M059J (cell line): ENCODE measurements at places on chromosomes 1 and 21.

GRCh38 chr1:7651203-7651602 lies 119.9 kb upstream of the VAMP3 start:
- no peak for DNase-seq

DNA sequence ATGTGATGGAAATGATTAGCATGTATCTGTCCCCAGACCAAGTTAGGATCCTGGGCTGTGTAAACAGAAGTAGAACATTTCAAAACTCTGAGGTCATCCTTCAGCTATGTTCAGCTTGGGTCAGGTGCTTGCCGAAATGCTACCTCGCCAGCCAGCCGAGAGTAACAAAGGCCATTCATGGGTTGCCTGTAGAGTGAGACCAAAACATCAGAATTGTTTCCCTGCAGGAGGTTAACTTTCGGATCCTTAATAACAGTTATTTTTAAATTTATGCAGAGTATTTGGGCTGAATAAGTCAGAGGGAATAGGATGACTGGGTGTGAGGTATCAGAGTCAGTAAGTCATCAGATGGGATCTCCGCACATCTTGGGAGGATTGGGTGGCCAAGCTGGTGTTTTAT lies 35.6 kb downstream of the SMYD2 start:
- DNase-seq, result peak; percentile 87

- no peak for DNase-seq
These were observed 60.0 kb upstream of the HMCN1 start for GRCh38 chr1:185674201-185674600.

DNA sequence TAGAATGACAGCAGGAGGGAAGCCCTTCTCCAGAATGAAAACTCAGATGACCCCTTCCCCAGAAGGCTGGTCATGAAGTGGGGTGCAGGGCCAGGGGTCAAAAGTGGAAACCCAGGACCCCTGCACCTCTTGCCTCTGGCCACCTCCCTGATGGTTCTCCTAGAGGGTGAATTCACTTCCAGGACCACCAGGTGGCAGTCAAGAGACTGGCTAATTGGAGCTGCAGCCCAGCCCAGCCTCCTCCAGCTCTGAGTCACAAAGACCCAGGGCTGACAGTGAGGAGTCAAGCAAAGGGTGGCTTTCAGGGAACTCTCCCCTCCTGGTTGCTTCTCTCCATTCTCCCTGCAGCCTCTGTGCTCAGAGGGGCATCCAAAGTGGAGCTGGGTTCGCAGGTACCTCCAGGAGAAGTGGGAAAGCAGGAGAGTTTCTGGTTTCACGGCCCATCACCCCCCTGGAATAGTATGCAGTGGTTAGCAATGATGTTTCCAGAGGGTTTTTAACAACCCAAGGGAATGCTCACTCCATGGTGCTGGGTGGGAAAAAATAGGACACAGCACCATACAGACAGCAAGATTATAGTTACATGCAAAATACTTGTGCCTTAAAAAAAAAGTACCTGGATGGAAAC lies 6.1 kb upstream of the EPHB2 start:
- peak; percentile 86 for DNase-seq

- no peak for DNase-seq
These were observed 176.0 kb upstream of the NRIP1 start for GRCh38 chr21:15240848-15241247.

DNA sequence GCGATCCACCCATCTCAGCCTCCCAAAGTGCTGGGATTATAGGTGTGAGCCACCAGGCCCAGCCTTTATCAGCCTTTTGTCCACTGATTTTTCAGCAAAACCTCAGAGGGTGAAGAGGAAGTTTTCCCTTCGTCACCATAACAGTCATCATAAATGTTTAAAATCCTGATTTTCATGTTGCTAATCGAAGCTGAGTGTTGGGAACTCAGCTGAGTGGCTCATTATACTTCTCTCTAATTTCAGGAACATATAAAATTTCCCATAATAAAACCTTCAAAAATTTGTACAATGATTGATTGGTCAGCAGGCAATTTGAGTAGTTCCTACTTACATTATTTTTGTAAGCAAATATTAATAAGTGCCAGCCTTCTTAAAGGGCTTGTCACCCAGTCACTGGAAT lies 31.8 kb upstream of the IFNGR2 start:
- no peak for DNase-seq

DNA sequence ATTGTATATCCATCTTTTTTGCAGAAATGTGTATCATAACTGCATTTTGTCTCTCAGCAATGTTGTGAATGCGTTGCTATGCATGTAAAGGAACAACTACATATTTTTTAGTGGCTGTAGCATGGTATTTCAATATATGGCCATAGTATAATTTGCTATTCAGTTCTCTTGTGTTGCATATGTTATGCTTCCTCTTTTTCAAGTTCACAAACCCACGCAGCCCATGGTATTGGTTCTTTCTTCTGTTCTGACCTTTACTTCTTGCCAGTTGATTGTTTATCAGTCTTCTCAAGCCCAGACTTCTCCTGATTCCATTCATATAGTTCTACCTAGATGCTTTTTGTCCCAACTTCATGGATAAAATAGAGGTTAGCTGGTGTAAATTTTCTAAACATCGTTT lies 6.1 kb downstream of the SLC22A15 start:
- DNase-seq, result no peak

- no peak for DNase-seq
These were observed 48.3 kb downstream of the MPZL1 start for GRCh38 chr1:167770127-167770526.

DNA sequence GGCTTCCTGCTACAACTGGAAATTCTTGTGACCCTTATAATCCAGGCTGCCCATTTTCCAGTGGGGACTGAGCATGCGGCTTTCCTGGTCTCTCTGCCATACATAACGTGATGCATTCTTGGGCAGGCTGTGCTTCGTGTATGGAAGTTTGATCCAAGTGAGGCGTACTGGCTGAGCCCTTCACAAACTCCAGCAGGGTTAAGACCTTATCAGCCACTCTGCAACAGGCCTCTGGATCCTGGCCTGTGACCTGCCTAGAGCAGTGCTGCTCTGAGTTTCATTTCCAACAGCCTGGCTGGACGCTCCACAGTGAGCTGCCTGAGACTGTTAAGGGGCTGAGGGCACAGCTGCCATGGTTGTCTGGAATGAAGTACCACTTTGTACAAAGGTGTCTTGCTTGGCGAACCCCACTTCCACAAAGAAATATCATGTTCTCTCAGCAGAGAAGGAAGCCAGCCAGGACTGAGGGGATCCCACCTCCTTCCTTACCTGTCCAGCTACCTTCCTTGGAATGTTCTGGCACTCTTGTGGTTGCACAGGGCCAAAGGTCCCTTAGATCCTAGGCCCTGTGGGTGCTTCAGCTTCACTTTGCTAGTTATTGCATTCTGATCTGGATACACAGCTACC lies 28.5 kb upstream of the XPR1 start:
- no peak for DNase-seq

DNA sequence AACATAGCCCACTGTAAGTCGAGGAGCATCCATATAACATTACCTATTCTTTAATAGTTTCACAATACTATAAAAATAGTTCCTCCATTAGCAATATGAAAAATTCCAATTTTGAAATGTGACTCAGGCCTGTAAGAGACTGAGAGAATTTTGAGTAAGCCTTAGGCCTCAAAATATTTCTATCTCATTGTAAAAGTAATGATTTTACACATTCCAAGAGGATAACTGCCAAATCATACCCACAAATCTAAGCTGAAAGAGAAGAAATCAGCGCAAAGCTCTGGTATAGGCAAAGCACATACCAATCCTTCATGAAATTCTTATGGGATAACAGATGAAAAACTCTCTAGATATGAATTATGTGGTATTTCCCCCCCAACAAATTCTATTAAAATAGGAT lies 144.1 kb downstream of the CDC42BPA start:
- peak; percentile 16 for DNase-seq

GRCh38 chr1:235050911-235051360 lies 77.7 kb downstream of the TOMM20 start:
- DNase-seq, result no peak

DNA sequence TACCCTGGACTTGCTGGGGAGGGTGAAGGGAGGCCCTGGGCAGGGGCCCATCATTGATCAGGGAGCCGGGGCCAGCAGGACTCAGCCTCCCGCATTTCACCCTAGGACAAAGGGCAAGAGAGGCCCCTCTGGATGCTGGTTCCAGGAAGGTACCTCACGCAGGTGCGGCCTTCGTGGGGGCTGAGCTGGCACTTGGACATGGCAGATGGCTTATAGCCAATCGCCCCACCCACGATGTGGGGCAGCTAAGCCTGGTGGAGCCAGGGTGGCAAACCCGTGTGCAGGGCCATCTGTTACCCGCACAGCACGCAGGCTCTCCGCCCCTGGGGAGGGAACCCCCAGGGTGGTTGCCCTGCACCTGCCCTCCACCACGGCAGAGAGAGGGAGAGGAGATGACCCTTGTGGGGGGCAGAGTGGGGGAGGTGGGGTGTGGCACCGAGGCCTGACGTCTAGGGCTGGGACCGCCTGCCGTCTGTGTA lies 2.5 kb downstream of the TFF3 start:
- no peak for DNase-seq

GRCh38 chr1:246383791-246384190 lies 123.3 kb downstream of the SMYD3 start:
- peak; percentile 5 for DNase-seq
